ENCODE measurements at places on chromosomes 12 and 14.

DNA sequence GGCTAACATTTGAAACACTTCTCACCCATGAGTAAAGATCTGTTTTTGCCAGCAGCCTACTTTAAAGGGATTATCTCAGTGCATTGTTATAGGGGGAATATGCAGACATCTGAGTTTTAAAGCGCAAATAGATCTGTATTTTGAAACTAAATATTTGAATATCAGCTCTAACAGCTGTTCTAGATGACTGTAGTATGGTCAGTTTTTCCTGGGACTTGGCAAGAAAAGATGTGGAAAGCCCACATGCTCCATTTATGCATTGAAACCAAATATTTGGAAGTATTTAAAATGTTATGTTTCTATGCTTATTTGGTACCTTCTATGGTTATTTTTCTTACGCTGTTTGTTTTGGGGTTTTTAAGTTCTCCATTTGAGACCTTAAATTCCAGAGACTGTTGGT lies 41.7 kb downstream of the RIC8B start:
- DNase-seq: no peak

- no peak for DNase-seq
Observed at GRCh38 chr14:75018694-75019093, 16.0 kb downstream of the EIF2B2 start.

DNA sequence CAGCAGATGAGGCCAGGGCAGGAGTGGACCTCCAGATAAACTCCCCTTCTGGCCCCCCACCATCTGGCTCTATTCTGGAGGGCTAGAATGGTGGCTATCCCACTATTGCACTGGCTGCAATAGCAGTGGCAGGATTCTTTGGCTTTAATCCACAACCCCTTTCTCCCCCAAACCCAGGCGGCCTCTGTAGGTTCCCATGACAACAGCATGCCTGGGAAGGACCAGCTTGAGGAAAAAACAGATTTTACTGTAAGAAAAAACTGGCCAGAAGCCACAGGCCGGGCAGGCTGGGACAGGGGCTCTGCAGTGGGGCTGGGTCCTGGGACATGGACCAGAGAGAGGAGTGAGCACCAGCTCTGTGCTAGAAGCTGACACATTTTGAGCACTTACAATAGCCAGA lies 13.6 kb upstream of the ACVR1B start:
- no peak for DNase-seq

DNA sequence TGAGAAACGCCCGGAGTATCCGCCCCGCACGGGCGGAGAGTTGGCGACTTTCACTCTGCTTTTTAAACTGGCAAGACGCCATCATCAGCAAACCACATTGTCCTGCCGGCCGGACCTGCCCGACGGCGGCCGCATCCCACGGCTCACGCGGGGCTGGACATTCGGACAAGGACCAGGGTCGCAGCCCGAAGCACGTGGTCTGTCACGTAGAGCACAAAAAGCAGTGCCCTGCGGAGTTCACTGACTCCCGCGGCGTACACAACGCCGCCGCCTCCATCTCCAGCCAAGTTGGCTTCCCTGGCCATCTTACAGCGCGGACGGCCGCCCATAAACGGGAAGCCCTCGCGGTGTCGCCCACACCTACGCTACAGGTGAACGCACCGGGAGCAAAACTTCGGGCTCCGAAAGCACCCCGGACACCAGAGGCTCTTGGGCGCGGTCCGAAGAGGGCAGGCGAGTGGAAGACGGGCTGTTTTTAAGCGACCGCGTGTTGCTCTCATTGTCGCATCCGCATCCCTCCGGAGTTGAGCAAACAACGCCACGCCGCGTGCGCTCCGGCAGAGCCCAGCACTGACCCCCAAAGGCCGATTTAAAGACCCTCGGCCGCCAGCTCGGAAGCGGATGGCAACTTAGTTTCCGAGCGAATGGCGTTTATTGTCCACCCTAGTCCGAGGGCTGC lies 966 bp downstream of the SINHCAF start:
- DNase-seq: peak; percentile 39

GRCh38 chr12:96206936-96207662 lies 12.9 kb downstream of the ELK3 start:
- no peak for DNase-seq

DNA sequence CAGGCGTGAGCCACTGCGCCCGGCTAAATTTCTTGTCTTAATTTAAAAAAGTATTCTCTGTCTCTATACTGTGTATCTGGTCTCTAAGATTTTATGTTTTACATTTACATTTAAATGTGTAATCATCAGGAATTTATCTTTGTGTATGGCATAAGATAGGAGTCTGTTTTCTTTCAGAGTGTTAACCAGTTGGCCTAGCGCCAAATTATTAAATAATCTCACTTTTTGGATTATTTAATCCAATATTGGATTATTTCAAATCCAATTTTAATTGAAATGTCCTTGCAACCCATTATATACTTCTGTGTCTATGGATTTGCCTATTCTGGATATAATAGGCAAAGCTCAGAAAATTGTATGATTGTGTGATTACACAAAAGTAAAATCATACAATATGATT lies 45.0 kb downstream of the BAZ2A start:
- DNase-seq: no peak

DNA sequence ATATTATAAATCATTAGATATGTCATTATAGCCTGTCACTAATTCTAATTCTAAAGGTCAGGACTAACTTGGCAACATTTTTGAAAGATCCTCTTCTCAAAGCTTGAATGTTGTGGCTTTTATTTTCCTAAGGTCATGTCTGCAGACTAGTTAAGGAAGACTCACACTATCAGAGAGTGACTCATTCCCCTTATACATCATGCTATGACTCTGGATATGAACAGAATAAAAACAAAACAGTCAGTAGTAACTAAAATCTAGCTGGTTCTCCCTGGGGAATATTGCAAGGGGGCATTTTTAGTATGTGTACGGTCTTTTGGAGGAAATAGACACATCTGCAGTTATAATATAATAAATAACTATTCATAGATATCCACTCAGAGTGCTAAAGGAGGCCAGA lies 170.6 kb downstream of the SLC2A13 start:
- DNase-seq: no peak

GRCh38 chr12:40794087-40794486 lies 101.8 kb downstream of the CNTN1 start:
- DNase-seq: no peak

DNA sequence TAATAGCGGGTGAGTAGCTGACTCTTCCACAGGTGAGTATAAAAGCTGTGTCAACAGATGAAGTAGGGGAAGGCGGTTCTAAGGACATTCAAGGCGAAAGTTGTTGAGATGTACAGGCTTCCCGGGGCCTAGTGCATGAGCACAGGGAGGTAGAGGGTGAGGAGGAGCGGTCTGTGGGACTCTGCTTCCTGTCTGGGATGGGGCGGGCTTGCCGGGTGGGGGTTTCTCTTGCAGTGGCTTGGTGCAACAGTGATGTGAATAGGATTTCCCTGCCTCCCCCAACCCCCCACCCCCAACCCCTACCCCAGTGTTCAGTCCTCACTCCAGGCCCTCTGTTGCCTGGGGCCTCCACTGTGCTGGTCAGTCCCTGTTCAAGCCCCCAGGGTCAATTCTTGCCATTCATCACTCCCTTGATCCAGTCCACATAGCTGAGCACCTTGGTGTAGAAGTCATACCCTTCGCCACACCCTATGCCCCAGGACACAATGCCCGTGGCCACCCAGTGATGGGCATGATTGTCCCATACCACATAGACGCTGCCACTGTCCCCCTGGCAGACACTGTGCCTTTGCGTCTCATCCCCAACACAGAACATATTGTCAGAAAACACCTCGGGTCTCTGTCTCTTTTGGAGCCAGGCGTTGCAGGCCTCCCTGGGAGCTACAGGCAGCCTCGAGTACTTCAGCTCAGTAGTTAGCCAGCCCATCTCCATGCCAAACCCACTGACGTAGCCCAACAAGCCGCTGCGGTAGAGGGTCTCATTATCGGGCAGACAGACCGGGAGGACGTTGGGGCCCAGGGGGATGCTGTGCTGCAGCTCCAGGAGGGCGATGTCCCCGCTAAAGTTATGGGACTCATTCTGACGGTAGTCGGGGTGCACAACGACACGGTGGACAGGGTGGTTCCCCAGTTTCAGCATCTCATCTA lies 4.0 kb upstream of the C1R start:
- no peak for DNase-seq

GRCh38 chr14:77529963-77530362 lies 31.3 kb upstream of the ISM2 start:
- DNase-seq: no peak

- DNase-seq: no peak
Observed at GRCh38 chr12:106315523-106315922, 13.0 kb downstream of the TCP11L2 start.

DNA sequence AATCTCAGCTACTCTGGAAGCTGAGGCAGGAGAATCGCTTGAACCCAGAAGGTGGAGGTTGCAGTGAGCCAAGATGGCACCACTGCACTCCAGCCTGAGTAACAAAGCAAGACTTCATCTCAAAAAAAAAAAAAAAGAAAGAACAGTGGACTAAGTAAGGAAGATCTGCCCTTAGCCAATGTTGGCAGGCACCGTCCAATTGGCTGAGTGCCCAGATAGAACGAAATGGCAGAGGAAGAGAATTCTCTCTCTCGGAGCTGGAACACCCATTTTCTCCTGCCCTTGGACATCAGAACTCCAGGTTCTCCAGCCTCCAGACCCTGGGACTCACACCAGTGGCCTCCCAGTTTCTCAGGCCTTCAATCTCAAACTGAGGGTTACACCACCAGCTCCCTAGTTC lies 49.9 kb downstream of the ESR2 start:
- no peak for DNase-seq

GRCh38 chr12:89783359-89784060 lies 74.9 kb upstream of the ATP2B1 start:
- peak; percentile 20 for DNase-seq

GRCh38 chr12:69385038-69385437 lies 25.5 kb downstream of the YEATS4 start:
- DNase-seq: no peak

DNA sequence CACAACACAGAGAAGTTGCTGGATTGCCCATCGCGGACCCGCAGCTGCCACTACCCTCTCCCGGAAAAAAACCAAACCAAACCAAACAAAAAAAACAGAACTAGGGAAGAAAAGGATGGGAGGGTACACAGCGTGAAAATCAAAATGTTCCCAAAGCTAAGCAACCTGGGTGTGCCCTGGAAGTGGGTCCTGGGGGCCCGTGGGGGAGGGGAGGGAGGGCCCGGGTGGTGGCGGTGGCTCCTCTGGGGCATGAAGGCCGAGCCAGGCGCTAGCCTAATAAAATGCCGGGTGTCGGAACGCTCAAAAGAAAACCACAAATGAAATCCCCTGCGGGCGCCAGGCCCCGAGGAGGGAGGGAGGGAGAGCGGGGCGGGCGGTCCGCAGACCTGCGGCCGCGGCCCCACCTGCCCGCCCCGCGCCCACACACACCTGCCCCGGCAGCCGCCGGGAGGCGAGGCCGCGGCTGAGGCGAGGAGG lies 787 bp downstream of the HECTD4 start:
- no peak for DNase-seq

- DNase-seq: peak; percentile 21
Observed at GRCh38 chr14:26917086-26917485, 319.3 kb upstream of the NOVA1 start.

DNA sequence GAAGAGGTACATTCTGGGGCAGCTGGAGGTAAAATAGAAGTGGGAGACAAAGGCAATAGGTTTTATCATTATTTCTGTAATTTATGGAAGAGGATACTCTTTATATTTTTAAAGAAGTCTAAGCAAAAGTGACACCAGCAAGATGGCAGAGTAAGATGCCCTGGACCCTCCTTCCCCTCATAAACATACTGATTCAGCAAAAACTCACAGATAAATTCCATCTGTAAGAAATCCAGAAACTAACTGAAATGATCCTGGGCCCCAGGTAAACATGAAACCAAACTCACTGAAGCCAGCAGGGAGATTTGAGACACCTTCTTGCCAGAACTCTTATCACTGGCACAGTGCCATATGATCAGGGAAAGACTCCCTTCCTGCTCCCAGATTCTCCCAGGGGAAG lies 79.9 kb downstream of the GCH1 start:
- no peak for DNase-seq

DNA sequence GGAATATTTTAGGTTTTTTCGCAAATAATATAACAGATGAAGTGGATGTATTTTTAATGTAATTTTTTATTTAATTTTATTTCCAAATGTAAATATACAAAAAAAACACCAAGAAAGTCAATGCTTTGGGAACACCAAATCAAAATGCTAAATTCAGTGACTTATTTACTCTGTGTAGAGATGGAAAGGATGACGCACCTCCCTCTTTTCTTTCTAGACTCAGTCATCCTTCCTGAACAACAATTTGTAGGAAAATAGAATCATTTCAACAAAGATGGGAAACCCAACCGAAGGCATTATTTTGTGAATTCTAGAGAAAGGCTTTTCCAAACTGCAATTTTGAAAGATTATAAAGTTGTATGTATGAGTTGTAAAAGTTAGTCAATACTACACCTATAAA lies 57.7 kb downstream of the CCER1 start:
- DNase-seq: no peak

DNA sequence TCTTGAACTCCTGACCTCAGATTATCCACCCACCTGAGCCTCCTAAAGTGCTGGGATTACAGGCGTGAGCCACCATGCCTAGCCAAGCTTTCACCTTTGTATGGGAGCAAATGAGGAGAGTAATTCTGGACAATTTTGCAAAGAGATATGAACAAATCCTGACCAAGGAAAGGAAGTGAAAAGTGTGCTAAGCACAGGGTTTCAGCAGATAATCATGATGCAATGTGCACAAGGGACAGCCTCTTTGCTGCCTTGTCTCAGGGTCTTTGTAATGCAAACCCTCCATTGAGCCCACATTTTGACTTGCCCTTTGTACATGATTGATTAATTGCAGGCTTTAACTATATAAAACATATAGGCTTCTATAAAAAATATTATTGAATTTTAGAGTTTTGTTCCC lies 9.2 kb upstream of the PYGL start:
- DNase-seq: no peak

DNA sequence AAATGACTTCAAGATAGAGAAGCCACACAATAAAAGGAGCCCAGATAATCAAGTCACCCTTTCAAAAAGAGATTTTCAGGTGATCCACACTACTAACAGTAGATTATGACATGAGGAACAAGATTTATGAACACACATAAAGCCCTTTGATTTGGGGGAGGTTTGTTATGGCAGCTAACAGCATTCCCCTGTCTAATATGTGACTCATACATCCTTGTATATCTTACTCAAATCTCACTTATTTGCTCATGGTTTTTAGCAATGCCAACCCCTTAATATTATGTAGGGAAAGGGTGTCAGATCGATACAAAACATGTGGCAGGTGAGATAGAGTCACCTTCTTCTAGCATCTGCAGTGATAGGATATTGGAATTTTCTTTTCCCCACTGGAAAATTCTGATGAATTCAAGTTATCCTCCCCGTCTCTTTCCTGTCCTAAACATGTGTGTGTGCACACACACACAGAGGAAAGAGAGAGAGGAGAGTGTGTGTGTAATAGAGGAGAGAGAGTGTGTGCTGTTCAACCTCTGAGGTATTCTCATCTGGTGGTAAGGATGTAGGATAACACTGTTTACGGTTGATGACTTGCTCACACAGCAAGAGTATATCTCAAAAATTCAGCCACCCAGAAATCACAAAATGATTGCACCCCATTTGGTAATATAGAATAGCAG lies 319.9 kb downstream of the KCNC2 start:
- DNase-seq: no peak

- no peak for DNase-seq
Observed at GRCh38 chr14:68544081-68544892, 248.6 kb downstream of the ZFP36L1 start.
